NCI-H774 (cell line): ENCODE measurements at places on chromosomes 4 and X.

- DNase-seq, result no peak
These were observed 337.0 kb downstream of the PDGFC start for GRCh38 chr4:156634612-156635011.

- DNase-seq, result no peak
These were observed 26.9 kb downstream of the ZNF41 start for GRCh38 chrX:47456080-47456479.

DNA sequence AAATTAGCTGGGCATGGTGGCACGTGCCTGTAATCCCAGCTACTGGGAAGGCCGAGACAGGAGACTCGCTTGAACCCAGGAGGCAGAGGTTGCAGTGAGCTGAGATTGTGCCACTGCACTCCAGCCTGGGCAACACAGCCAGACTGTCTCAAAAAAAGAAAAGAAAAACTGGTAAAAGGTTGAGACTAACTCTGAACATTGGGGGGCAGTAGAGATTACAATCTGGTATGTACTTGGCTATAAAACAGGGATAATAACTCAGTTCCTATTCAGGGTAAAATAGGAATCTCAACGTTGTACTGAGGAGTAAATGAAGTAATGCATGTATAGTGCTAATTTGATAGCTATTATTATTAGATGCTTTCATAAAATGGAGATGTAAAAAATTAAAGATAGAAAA, 12.5 kb upstream of the KLF8 start:
- DNase-seq, result no peak

DNA sequence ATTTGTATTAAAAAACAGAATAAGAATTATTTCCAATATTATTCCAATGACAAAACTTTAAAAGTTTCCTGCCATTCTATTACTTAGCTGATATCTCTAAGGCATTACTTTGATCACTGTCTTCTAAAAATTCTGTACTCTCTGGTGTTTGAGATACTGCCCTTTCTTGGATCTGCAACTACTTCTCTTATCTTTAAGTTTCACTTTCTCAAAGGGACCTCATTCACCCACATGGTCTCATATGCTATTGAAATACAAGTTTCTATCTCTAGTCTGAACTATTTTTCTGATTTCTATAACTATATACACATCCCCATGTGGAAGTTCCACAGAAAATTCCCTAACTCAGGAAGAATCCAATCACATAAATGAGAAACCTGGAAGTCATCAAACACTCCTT, 22.2 kb downstream of the TMPRSS11E start:
- DNase-seq, result no peak

GRCh38 chr4:71732066-71732465, 51.8 kb downstream of the GC start:
- DNase-seq, result no peak

GRCh38 chr4:120071192-120071795, 4.6 kb upstream of the MAD2L1 start:
- DNase-seq, result no peak

GRCh38 chr4:152118819-152119553, 358.2 kb upstream of the GATB start:
- no peak for DNase-seq

- no peak for DNase-seq
These were observed 35.2 kb downstream of the EDNRA start for GRCh38 chr4:147516133-147516532.

DNA sequence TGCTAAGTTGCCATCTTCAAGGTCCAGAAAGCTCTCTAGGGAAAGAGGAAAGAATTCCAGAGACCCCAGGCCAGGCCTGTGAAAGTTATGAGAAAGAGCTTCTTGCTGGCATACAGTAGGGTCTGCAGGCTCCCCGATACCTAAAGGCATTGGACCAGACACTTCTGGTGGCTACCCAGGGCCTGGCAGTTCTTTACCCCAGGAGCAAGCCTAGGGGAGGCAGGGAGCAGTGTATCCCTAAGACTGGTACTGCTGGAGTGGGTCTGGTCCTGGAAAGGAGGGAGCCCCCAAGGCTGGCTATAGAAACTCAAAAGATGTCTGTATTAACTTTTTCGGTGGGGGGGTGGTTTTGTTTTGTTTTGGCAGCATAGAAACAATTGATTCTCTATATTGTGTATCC, 19.8 kb upstream of the FAM193A start:
- DNase-seq, result no peak

DNA sequence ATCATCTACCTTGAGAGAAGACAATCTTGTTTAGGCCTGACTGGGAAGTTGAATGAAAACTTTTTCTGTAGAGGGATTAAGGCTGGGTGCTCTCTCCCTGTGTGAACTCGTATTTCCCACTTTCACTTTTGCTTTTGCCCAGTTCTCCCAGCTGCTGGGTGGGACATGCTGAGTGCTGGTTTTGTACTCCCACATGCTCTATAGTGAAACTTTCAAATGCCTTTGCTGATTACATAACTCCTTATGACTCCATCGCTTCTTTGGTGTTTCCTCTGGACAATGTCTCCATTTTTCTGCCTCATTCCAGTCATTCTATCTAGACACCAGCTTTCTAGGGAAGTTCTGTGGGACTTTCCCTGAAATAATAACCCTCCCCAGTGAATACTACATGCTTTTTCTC, 100.5 kb downstream of the CLNK start:
- DNase-seq, result no peak

- DNase-seq, result no peak
These were observed 174.0 kb downstream of the SOWAHB start for GRCh38 chr4:76723924-76724323.

DNA sequence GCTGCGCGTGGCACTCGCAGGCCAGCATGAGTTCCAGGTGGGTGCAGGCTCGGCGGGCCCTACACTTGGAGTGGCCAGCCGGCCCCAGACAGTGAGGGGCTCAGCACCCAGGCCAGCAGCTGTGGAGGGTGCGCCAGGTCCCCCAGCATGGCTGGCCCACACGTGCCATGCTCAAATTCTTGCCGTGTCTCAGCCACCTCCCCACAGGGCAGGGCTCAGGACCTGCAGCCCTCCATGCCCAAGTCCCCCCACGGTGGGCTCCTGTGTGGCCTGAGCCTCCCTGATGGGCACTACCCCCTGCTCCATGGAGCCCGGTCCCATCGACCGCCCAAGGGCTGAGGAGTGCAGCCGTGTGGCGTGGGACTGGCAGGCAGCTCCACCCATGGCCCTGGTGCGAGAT, 210.2 kb downstream of the COX7B2 start:
- DNase-seq, result no peak

GRCh38 chr4:20319825-20320612, 68.3 kb downstream of the SLIT2 start:
- DNase-seq, result no peak

DNA sequence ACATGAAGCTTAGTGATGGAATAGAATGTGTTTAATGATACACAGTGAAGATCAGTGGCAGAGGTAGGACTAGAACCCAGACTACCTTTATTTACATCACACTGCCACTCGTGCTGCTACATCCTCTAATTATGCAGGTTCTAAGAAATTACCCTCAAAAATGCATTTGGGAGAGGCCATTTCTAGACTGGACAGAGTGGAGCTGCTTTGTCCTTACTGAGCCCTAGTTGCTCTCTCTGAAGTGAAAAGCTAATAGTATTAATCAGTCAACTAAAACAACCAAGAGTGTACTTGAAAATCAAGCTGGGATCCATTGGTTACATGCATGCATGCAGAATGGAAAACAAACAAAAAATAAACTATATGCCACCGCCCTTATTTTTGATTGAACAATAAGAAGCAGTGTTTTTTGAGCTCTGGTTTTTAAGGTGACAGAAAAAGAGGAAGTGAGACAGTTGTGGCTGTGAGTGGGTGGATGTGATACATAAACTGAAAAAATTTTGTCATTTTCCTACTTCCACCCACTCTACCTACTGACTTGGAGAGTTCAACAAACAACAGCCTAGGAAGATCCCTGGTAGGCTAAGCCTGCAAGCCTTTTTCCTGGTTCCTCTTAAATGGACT, 6.8 kb upstream of the VSIG4 start:
- no peak for DNase-seq

DNA sequence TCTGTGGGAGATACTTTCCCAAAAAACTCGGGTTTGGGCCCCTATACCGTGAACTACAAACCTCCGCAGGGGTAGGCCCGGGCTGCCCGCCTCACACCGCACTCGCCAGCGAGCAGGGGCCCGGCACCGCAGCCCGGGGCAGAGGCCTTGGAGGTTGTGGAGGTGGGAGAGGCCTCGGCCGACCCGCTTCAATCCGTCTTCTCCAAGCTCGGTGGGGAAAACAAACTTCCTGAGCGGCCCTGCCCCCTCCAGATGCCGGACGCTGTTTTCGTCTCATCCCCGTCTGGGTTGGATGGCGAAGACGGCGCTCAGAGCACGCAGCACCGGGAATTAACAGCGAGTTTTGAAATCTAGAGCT, 442 bp upstream of the MCUB start:
- no peak for DNase-seq

- no peak for DNase-seq
These were observed 28.6 kb downstream of the ASB9 start for GRCh38 chrX:15241301-15241700.

DNA sequence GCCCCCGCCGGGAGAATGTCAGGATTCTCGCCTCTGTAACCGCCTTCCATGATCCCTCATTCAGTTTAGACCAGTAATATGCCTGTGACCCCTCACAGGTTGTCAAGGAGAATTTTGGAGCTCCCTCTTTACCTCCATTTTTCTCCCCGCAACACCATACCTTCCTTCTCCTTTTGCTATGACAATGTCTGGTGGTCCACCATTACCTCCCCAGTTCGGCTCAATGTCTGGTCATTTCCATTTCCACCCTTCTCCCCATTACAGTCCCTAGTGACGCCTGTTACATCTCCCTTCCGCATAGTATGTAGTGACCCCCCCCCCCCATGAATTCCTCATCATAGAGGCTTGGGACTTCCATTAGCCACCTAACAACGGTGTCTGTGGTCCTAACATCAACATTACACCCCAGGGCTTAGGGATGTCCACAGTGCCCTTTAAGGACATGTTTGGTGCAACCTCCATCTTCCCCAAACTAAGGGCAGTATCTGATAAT, 700 bp downstream of the ARAF start:
- DNase-seq, result no peak

- no peak for DNase-seq
These were observed 220.6 kb downstream of the PPP4R3C start for GRCh38 chrX:27242581-27242980.

- DNase-seq, result no peak
These were observed 131.8 kb downstream of the CLCN5 start for GRCh38 chrX:50054147-50054546.

- DNase-seq, result no peak
These were observed 274.6 kb downstream of the NAF1 start for GRCh38 chr4:162891788-162892707.

GRCh38 chr4:11495291-11495690, 66.6 kb upstream of the HS3ST1 start:
- no peak for DNase-seq

DNA sequence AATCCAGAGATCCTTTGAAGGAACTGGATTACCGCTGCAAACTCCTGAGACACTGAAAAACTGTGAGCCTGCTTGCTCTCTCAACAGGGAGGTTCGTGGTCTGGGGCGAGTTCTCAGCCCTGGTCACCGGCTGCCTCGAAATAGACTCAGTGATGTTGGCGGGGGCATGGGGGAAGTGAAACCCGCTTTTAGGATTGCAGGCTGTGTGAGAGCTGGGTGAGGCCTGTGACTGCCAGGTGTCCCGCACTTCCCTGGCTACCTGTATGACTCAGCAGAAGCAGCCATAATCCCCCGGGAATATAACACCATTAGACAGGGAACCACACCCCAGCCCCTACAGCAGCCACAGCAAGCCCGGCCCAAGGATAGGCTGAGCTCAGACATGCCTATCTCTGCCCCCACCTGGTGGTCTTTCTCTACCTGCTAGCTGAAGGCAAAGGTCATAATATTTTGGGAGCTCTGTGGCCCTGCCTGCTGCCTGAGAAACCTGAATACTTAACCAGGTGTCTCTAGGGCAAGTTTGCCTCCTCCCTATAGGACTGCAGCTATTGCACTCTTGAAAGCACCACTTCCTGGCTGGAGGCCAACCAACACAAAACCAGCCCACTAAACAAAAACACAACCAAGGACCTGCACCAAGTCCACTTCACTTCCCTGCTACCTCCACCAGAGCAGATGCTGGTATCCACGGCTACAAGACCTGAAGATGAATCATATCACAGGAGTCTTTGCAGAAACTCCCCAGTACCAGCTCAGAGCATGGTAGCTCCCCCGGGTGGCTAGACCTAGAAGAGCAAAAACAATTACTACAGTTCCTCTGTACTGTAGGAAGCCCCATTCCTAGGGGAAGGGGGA, 202.0 kb downstream of the RRAGB start:
- no peak for DNase-seq

DNA sequence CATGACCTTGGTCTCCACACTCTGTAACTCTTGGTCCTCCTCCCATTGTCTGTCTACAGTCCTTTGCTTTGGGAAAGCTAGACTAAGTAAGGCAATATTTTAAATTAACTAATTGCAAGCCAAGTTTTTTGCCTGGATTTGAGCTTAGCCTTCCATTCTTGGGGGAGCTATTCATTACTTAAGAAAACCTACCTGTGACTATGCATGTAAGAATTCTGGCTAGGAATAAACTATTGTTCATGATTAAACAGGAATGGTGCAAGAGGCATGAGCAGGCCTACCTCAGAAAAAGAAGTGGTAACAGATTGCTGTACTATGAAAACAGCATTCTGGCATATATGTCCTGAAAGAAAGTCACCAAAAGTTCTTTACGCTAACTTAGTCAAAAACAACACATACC, 309.4 kb downstream of the MAPK10 start:
- DNase-seq, result no peak

- DNase-seq, result no peak
These were observed 54.3 kb upstream of the STIM2 start for GRCh38 chr4:26806331-26806730.

DNA sequence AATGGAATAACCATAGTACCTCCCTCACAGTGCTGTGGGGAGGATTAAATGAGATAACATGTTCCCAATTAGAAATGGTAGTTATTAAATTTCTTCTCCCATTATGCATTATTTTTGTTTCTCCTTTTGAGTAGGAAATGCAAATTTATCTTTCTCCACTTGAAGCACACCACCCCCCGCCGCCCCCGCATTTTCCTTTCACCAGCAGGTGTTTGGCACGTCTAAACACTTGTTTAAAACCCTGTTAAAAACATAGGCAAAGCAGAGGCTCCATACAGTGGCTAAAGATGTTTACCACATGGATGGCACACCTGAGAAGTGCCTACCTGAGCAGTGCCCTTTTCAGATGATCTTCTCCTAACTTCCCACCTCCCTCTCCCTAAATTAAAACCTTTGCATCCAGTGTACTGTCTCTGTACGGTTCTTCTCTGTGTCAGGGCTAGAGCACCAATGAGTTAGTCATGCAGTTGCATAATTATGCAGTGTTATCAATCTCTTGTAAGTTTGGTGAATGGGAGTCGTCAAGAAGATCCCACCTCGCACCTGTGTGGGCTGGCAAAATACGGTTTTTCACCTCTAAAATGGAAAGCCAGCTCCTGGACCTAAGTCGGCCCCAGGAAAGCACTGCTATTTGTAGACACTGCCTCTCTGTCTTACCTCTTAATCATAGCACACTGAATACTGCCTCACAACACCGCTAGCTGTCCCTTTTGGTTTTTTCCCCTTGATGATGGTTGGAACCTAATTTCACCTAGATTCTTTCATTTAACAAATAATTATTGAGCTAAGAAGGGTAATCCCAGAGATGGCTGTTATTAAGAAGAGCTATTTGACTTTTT, 122.0 kb downstream of the CT47B1 start:
- no peak for DNase-seq
